ENCODE measurements at places on chromosomes 6 and 20.

- no peak for DNase-seq
These were observed 6.0 kb downstream of the RGS17 start for GRCh38 chr6:153125032-153125431.

DNA sequence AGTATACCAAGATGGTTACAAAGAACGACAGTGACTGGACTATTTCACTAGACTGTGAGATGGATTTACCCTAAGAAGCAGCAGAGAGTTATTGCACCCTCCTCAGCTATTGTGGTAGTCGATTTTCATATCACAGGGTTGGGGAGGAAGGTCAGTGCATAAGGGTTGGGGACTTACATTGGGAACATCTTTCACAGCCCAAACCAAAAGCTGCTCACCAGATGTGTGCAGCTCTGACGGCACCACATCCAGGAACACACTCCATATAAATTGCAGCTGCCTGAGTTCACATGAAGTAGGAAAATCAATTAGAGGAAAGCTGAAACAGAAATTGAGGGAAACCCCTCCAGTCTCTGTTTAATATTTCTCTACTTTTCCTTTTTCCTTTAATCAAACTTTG lies 470.5 kb upstream of the NRSN1 start:
- no peak for DNase-seq

DNA sequence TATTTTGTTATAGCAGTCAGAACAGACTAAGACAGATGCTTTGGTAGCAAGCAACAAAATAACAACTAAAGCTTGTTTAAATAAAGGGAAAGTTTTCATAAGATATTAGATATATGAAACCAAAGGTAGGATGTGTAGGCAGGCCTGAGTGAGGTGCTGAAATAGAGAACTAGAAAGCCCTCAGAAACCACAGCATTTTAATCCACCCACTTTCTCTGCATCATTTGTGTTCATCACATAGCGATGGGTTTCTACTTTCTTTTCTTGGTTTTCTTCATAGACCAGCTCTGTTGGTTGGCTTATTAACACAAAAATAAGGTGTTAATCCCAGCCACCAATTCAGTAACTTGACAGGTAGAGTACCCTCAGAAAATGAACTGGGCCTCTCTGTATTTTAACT lies 58.6 kb downstream of the RPS12 start:
- no peak for DNase-seq

DNA sequence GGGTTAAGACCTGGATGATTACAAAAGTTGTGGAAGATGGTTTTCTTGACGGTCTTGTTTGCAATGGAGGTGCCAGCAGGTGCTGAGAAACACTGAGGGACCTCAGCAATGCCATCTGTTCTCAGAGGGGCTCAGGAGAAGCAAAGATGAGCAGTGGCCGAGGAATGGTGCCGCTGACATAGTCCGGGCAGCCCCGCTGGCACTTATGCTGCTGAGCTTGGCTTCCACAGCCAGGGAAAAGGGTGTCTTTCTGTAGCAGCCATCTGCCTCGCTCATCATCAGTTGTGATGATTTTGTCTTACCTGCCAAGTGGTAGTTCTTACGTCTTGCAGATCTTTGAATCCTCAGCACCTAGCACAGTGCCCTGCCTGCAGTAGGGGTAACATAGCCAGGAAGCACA lies 55.7 kb downstream of the PPP1R14C start:
- no peak for DNase-seq

- DNase-seq: no peak
These were observed at the start of gene CST3 for GRCh38 chr20:23637282-23638221. Gene CST3 (minus strand): TSS chr20:23637955. CDS start chr20:23637862, 93 bp downstream.

DNA sequence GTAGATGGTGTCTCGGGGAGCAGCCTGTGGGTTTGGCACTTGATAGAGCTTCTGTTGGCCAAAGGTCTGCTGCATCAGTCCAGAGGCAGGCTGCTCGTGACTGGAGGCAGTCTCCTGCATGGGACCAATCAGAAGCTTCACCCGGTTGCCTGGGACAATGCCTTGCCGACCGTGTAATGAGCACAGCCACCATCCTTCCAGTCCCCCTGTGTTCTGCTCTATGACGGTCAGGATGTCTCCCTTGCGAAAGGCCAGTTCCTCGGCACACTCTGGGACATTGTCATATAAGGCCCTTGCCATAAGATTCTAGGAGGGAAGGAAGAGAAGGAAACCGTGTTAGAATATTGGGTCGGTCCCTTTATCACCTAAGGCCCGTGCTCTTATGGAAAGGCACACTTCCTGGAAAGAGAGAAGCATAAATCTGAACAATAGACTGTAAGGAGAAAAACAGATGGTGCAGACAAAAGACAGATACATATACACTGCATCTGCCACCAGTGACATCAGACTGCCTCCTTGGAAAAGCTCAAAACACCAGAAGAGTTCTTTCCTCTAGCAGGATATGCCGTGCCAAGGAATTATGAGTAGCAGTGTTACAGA lies 18.9 kb downstream of the NEDD9 start:
- no peak for DNase-seq

- DNase-seq: no peak
These were observed 41.1 kb downstream of the KLHL31 start for GRCh38 chr6:53624502-53624901.

- no peak for DNase-seq
These were observed 37.9 kb downstream of the NEDD9 start for GRCh38 chr6:11194356-11195218.

DNA sequence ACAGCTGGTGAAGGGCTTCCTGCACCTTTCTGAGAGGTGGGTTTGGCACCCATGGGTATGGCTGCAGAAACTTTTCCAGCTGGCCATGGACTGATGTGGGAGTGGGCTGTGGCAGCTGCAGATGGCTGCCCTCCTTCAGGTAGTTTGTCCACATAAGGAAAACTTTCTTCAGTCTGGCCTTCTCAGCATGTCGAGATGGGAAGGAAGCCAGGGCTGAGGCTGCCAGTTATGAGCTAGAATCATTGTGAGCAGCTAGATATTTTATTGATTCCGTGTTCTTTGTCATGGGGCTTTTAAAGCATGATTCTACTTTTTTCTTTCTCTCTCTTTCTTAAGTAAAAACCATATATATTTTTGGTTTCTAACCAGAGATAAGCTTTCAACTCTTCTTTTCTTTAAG lies 16.6 kb downstream of the NKX2-4 start:
- DNase-seq: no peak

- DNase-seq: no peak
These were observed 34.6 kb upstream of the EPHA7 start for GRCh38 chr6:93453956-93454355.

DNA sequence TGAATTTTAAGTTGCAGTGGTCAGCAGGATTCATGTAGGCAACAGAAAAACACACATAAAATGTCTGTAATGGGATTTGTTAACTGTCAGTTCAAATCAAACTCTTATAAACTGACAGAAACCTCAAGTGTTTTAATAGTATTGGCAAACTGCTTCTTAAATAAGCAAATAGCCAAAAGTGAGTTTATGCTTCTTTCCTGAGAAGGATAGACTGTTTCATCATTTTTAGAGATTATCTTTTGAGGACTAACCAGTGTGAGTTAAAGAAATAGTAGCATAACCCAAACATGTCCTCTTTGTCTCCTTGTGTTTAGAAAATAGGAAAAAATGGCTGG lies 68.0 kb downstream of the AIG1 start:
- no peak for DNase-seq

GRCh38 chr6:77368660-77369313 lies 94.5 kb downstream of the HTR1B start:
- no peak for DNase-seq

DNA sequence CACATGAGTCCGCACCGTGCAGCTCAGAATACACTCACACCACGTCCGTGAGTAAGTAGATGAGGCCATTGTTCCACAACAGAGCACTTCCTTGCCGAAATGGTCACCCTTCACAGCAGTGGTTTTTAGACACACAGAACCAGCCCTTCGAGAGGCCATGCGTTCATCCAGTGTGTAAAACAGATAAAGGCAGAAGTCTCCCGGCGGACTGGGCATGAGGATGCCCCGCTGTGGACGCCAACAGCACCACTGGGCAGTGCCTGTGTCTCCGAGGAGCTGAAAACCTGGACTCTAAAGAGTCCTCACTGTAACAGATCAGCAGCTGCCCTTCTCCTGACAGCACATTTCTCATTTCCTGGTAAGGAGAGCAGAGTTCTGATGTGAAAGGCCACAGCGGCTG lies 75.2 kb downstream of the WDR27 start:
- DNase-seq: no peak

- no peak for DNase-seq
These were observed 22.8 kb upstream of the BHLHE23 start for GRCh38 chr20:63029358-63030121.
